ENCODE measurements at places on chromosomes 7 and 10.

DNA sequence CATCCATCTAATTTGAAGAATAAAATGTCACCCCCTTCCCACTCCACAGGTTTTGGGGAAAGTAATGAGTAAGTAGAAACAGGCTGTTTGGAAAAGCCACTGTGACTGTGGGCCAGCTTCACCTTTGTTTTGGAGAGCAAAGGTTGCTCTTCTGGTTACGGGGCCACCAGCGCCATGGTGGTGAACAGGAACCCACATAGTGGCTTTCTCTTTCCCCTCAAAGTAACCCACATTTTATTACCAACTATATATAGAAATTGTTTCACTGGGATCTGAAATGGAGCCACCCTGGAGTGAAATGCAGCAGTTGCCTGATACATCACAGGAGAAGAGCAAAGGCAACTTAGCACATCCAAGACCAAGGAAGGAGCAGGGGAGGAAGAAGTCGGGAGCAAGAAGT is 112.3 kb upstream of the EFCAB10 start:
- DNase-seq = no peak

- no peak for DNase-seq
Measured at GRCh38 chr7:133863362-133864061, 263.6 kb upstream of the LRGUK start.

GRCh38 chr7:3246127-3246526 is 54.9 kb upstream of the SDK1 start:
- DNase-seq = no peak

GRCh38 chr10:86597306-86597705 is 57.0 kb upstream of the OPN4 start:
- DNase-seq = peak; percentile 57
